Stimulated activated CD8-positive, alpha-beta memory T cell treated with anti-CD3 and anti-CD28 coated beads, Interleukin-4, amount 100 ng/mL, for 4 hours (primary cell): ENCODE measurements at places on chromosomes 6 and 20.

GRCh38 chr6:113433335-113433991 is 423.7 kb upstream of the MARCKS start:
- DNase-seq, result no peak

- DNase-seq, result no peak
Observed at GRCh38 chr20:25587536-25587935, 2.2 kb upstream of the NINL start.

GRCh38 chr6:166903500-166903899 is 52.9 kb downstream of the RNASET2 start:
- DNase-seq, result no peak

DNA sequence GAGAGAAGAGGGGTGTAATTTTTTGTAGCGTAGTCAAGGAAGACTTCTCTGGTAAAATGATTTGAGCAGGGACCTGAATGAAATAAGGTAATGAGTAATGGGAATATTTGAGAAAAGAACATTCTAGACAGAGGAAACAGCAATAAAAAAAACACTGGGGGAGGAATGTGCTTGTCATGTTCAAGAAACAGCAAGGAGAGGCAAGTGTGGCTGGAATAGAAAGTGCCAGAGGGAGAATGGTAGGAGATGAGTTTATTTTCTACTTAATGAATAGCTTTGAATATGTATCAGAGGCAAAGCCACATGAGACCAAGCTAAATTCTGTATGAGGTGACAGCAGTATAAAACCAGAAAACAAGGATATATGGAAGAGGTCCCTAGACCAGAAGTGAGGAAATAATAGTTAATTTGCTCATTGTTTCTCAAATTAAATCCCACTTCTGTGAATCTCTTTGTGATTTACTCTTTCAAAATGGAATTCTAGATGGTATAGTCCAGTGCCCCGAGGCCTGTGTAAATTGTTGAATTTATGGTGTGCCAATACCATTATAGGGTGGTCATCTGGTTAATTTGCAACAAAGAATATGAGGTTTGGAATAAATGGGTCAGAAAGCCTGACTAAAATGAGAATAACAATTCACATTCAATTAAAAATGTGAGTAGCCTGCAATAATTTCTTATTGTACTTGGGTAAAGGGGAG is 170.2 kb downstream of the CDKAL1 start:
- no peak for DNase-seq

DNA sequence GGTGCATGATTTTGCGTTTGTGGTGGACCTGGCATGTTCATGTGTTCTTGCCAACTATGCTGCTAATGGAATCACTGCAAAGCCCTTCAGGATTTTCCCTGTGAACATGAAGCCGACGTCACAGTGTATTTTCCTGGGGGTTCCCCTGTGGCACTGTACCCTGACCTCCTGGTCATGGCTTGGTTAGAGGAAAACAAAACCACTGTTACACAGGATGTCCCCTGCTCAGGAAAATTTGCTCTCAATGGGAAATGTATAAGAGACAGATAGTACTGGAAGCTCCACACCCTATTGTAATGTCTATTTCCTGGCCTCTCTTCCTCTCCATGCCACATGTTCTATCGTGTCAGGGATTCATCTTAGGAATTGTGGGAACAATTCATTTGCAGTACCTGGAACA is 19.7 kb downstream of the TSHZ2 start:
- DNase-seq, result no peak

- no peak for DNase-seq
Observed at GRCh38 chr20:59673998-59674445, 69.7 kb downstream of the PHACTR3 start.

GRCh38 chr6:95408111-95408510 is 169.2 kb upstream of the MANEA start:
- DNase-seq, result no peak

DNA sequence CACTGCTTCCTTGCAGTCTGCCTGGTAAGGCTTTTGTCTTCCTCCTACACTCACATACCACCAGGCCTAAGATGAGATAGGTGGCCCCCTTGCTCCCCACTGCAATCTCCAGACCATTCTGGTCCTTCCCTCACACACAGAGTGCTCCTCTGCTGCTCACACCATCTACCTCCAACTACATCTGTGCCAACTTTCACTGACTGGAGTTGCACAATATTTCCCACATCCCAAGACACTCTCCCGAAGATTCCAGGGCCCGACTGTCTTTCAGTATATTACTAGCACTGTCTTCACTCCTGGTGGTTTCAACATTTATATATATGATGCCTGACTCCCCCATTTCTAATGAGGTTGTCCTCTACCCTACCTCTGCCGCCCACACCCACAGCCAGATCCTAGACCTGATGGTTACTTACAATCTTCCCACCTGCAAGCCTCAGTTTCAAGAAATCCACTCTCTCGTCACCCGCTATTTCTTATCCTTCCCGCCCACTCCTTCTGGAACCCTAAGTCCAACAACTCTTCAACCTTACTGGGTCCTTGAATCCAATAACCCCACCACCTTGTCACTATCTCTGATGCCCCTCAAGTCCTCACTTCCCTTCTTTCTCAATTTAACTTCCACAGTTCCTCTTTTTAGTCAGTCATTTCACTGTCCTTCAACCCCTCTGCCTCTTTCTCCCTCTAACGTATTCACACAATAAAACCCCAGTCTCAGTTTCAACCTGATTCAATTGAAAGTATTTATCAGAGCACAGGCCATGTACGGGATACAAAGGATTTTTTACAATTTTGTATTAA is 21.6 kb downstream of the RALGAPA2 start:
- no peak for DNase-seq

DNA sequence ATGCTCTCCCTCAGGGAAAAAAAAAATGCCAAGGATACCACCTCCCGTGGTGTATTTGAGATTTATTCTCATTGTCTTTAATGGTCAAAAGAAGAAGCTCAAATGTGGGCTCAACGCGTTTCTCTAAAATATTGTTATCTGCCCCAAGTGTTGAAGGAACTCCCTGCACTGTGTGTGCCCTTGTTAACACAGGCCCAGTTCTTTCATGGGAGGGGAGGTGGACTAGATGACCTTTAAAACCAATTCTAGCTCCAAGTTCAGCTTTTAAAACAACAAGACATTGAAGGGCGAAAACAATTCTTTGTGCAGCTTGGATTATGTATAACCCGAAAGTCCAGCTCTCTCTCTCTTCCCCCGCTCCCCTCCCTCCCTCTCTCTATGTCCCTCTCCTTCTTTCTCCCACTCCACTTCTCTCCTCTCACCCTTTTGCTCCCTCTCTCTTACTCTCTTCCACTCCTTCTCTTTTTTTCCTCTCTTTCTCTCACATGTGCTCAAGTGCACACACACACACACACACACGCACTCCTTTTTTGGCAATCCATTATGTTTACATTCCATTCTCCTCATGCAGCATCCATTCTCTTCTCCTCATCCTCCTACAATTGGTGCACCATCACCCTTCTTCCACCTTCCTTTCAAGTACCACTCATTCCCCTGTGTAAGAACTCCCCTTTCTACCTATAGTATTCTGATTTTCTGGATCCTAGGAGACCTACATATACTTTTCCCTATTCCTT is 8.5 kb downstream of the HLA-DMB start:
- DNase-seq, result no peak

DNA sequence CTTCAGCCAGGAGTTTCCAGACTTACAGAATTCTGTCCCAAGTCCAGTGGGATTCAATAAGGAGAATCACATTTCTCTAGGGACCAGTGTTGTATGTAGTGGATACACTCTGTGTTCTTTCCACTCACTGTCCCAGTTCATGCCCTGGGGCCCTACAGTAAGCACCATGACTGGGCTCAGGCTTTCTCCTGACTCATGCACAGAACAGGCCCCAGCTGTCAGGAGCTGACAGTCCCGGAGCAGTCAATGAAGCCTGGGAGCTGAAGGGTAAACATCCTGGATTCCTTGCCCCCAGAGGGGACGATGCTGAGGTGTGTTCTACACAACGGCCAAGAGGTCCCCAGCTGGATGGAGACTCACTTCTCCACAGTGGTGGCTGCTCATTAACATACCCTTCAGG is 40.2 kb upstream of the LRFN2 start:
- DNase-seq, result no peak

GRCh38 chr6:22667855-22668254 is 98.5 kb downstream of the HDGFL1 start:
- DNase-seq, result no peak

DNA sequence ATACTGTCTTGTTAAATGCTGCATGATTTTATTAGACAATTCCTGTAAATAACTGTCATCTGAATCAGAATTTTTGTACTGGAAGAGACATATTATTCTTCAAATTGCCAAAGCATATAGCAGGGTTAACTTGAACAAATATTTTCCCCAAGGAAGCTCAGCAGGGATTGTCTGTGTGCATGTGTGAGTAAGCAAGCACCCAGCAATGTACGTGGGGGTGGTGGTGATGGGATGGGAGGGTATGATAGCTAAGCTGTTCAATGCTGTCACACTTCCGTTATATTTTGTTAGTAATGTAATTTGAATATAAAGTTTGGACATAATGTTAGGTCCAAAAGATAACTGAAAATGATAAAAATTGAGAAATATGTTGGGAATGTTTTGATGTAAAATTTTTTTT is 118.1 kb downstream of the MYB start:
- DNase-seq, result no peak

- DNase-seq, result no peak
Observed at GRCh38 chr6:139316622-139317317, 25.0 kb upstream of the TXLNB start.

DNA sequence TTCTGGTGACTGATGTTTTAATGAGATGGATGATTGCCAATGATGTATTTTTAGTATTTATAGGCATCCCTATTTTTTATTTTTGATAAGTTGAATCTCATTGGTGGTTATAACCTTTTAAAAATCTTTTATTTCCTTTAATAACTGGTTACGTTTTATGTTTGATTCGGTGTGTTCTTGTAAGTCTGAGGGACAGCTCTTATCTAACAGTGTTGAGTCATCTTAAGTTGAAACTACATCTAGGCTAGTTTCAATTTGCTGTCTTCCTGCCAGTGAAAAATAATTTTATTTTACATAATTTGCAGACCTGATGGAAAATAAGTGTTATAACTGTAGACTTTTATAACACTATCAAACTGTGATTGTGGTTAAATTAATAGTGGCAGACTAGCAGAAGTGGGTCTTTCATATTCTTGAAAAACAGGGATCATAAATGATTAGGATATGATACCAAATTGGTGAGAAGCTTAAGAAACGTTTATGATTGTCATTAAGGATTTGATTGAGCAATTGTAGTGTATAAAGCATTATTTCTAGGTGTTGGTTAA is 4.6 kb downstream of the AFDN start:
- no peak for DNase-seq

DNA sequence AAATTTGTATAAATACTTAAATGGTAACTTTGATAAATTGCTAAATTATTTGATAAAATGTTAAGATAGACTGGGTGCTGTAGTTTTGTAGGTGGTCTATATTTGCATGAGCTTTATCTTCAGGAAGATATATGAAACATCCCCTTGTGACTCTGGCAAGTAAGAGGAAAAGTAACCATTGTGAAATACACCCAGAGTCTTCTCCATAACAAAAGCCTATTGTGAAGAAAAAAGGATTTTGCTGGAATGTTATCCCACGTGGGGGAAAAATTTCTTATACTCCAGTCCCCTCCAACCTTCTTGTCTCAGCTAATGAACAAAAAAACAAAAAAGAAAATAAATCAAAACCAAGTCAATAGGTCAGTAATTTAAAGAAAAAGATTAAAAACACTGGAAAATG is 600.7 kb downstream of the HDGFL1 start:
- DNase-seq, result no peak

- DNase-seq, result no peak
Observed at GRCh38 chr6:18389479-18389878, 2.3 kb downstream of the RNF144B start.

- DNase-seq, result peak; percentile 65
Observed at GRCh38 chr6:149271348-149272340, 45.9 kb upstream of the TAB2 start.

- no peak for DNase-seq
Observed at GRCh38 chr20:40441771-40442170, 247.3 kb downstream of the MAFB start.

DNA sequence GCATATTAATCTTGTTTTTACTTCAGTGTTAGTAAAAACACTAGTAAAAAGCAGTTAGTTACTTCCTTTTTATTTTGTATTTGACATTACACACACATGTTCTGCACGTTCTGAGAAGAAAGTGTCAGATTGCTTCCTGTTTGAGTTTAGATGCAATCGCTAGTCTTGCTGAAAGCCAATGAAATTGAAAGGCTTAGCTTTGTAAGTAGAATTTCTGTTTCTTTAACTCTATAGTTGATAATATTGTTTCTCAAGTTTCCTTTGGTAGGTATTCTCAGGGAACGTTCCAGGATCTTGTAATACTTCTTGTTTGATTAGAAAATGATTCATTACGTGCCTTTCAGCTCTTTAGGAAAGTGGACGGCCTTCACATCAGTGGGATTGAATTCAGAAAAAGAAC is 55.0 kb downstream of the CDKAL1 start:
- DNase-seq, result no peak

- DNase-seq, result no peak
Observed at GRCh38 chr6:56938649-56939191, 16.2 kb upstream of the BEND6 start.

DNA sequence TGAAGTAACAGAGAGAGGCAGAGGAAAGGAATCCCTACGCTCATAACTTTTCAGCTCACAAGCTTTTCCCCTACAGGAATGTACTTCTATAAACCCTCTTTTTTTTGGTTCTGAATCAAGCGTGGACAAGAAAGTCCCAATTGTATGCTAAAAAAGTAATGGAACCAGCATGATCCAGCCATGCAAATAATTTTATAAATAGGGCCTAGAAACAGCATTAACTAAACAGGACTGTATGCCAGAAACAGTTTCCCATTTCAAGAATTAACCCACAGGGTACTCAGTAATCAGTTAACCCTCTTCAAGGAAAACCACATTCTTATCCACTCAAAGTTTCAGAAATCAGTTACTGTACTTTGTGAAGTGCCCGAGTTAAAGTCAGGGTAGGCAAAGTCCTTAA is 87.0 kb upstream of the HMGCLL1 start:
- no peak for DNase-seq

DNA sequence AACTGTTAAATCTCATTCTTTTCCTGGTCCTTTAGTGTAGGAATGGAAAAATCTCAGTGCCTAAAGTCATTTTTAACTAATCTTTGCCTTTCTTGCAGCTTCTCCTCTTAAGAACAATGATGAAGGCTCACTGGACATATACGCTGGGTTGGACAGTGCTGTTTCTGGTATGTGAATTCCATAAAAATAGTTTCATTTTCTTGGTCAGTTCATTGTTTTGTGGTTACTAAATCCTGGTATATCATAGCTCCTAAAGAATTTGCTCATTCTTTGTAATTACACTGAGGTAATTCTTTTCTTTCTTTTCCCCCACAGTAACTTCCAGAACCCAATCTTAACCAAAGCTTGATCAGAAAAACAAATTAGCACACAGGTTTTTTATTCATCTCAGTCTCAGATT is 23.4 kb downstream of the CASP8AP2 start:
- DNase-seq, result no peak

DNA sequence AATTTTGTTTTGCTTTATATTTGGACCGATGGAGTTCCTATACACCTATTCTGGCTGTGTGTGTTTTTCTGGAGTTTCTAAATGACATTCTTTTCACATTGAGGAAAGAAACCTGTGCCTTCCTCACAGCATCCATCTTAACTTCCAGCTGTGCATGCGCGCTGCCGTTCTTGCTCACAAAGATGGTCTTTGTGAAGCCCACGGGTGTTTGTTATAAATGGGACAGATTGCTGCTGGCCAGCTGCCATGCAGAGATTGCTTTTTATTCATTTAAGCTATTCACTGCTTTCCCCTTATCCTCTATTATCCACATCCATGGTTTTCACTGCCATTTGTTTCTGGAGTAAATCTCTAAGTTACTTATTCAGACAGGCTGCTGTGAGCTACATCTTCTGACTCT is 54.2 kb downstream of the SYNDIG1 start:
- DNase-seq, result no peak

GRCh38 chr20:3452690-3453089 is 18.1 kb upstream of the ATRN start:
- no peak for DNase-seq
